ENCODE measurements at places on chromosomes 1 and 21. TPM values are rescaled to one million over a fixed set of nuclear protein-coding genes. Genes with fewer than 3 reads are reported as not detected.

GRCh38 chr21:35106246-35106835 is 57.2 kb upstream of the RUNX1 start:
- no peaks in the 10 kb centered on the region for H3K27me3 ChIP-seq
- no peak for DNase-seq
- H3K4me1 ChIP-seq, result no peaks in the 10 kb centered on the region
- H3K36me3 ChIP-seq, result no peaks in the 10 kb centered on the region
- no peak overlapping the region for H3K4me3 ChIP-seq

DNA sequence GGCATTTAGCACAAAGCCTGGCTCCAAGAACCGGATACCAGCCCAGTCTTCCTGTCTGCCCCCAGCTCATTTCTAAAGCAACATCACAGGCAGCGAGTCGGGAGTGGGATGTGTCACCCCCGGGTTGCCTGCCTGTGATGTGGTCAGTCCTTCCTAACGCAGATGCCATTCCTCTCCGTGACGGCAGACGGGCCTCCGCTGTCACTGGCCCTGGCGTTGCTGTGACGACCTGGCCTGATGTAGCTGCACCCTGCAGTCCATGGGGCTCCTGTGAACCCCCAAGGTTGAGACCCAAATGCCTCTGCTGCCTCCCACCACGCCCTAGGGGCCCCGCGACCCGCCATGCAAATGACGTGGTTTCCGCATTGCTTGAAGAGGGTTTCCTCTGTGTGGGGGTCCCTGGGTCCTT is 12.3 kb downstream of the TNFRSF1B start:
- H3K4me1 ChIP-seq, result peaks cover 80% of the 10 kb centered on the region
- H3K36me3 ChIP-seq, result peaks cover 25% of the 10 kb centered on the region
- no peaks in the 10 kb centered on the region for H3K27me3 ChIP-seq

DNA sequence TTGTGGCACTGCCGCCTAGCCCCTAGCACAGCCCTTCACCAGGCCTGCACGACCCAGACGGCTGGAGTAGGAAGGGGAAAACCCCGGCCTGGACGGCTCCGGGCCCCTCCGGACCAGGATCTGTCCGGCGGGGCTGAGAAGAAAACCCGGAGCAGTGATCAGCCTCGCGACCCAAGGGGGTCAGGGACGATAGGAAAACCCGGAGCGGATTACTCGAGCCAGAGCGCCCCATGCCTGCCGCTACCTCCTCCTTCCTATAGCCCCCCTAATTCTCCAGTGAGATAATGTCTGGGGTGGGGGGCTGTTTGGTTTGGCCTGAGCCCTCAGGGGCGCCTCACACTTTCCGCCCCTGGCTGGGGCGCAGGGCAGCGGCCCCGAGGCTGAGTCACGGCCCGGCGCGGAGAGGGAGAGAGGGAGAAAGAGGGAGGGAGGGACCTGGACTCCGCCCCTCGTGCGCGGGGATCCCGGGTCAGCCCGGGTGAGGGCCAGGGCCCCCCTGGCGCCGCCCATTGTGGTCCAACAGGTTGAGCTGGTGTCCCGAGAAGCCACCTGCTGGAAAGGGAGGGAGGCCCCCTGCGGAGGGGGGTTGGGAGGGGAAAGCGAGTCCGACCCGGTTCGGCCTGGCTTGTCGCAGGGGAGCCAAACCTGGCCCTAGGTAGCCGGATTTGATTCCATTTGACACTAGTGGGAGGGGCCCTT is 1.7 kb upstream of the ZBTB7B start:
- no peaks in the 10 kb centered on the region for H3K27me3 ChIP-seq
- peaks cover 13% of the 10 kb centered on the region for H3K36me3 ChIP-seq
- H3K4me1 ChIP-seq, result peaks cover 40% of the 10 kb centered on the region
- peak; percentile 92 for DNase-seq
- H3K27ac ChIP-seq, result peak overlapping the region; percentile 94

Gene AQP10
- not detected for total RNA-seq

Gene OR6N2
- not detected for total RNA-seq

Gene GPX7
- total RNA-seq, result 20.4 TPM
